Activated naive CD4-positive, alpha-beta T cell treated with anti-CD3 and anti-CD28 coated beads, Interleukin-2, amount 10 ng/mL, durations not matched to agents 7 days and 5 days (primary cell): ENCODE measurements at places on chromosomes 7 and 10.

DNA sequence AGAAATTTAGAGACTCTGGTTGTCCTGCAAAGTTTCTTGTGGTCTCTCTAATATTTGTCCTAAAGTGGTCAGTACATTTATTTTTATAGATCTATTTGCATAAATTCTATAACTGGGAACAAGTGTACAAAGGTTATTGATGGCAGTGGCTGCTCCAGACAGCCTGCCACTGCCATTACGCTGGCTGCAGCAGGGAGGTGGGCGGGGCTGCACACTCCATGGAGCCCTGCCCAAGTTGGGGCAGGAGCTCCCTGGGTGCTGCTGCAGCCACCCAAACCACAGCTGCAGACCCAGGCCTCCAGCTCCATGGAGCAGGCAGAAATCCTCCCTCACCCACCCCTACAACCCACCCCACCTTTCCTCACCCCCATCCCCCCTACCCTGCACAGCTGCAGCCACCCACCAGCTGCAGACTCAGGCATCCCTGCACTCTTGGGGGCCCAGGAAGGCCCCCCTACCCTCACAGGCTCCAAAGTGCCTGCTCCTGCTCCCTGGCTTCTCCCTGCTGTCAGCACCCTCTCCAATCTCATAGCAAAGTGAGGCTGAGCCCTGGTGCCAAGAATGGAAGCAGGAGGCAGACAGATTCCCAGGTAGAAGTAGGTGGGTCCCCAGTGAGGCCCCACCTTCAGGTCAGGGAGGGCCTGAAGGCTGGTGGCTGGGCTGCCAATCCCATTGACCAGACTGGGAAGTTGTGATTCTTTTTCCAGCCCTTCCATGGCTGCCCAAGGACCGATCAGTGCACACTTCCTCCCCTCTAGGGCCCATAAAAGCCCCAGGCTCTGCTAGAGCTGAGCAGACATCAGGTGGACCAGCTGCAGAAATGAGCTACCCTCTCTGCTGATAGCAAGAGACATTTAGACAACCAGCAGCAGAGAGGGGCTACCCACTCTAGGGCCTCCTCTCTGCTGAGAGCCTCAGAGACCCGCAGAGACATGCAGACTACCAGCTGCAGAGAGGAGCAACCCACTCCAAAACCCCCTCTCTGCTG lies 4.8 kb upstream of the CYP3A43 start:
- H3K36me3 ChIP-seq, result no peaks in the 10 kb centered on the region
- H3K27ac ChIP-seq, result no peak overlapping the region
- DNase-seq, result no peak
- H3K27me3 ChIP-seq, result peaks cover 37% of the 10 kb centered on the region

- DNase-seq, result no peak
- H3K27me3 ChIP-seq, result peaks cover 4% of the 10 kb centered on the region
- peak overlapping the region; percentile 12 for H3K27ac ChIP-seq
- H3K4me1 ChIP-seq, result peaks cover 42% of the 10 kb centered on the region
- no peak overlapping the region for H3K4me3 ChIP-seq
Observed at GRCh38 chr7:129494041-129494440, 8.3 kb upstream of the SMKR1 start.

GRCh38 chr10:76736392-76736791 lies 901.2 kb downstream of the KCNMA1 start:
- no peak for DNase-seq
- H3K4me3 ChIP-seq, result no peak overlapping the region
- H3K27ac ChIP-seq, result peak overlapping the region; percentile 28
- H3K4me1 ChIP-seq, result peaks cover 9% of the 10 kb centered on the region

DNA sequence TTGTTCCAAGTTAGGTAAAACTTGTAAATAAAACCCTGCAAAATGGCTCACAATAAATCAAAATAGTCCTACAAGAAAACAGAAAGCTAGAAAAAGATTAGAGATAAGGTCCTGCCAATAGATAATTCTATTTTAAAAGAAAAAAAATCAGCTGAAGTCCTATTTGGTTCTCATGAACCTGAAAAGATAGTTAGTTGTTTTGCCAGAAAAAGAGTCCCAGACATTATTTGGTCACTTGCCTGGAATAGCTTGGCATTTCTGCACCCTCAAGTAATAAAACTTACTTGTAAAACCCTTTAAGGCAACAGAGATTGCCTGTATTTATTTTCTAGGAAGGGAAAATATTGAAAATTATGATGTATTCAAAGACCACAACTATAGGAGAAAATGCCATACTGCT lies 47.7 kb downstream of the LRRN3 start:
- no peak for DNase-seq
- peaks cover 22% of the 10 kb centered on the region for H3K4me1 ChIP-seq
- H3K4me3 ChIP-seq, result no peak overlapping the region
- H3K27me3 ChIP-seq, result no peaks in the 10 kb centered on the region
- H3K27ac ChIP-seq, result peak overlapping the region; percentile 68
- peaks cover 2% of the 10 kb centered on the region for H3K36me3 ChIP-seq

GRCh38 chr7:25075459-25075858 lies 49.6 kb downstream of the CYCS start:
- peaks cover 24% of the 10 kb centered on the region for H3K27me3 ChIP-seq
- no peaks in the 10 kb centered on the region for H3K4me1 ChIP-seq
- DNase-seq, result no peak
- no peak overlapping the region for H3K4me3 ChIP-seq

DNA sequence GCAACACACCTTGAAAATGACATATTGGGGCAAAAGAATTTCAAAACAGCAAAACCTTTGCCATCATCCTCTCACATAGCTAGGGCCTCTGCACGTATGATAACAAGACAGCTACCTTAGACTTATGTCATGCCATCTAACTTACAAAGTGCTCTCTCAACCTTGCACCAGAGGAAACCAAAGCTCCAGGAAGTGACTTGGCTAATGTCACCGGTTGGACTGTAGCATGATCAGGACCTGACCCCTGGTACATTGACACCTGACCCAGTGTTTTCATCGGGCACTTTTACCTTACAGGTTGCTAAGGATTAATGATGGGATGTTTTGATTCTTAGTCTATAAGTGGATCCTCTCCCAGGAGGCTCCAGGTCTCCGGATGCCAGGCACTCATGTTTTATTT lies 529.8 kb upstream of the GALNT17 start:
- no peaks in the 10 kb centered on the region for H3K4me1 ChIP-seq
- H3K27me3 ChIP-seq, result peaks cover 17% of the 10 kb centered on the region
- no peak for DNase-seq
- no peaks in the 10 kb centered on the region for H3K36me3 ChIP-seq

DNA sequence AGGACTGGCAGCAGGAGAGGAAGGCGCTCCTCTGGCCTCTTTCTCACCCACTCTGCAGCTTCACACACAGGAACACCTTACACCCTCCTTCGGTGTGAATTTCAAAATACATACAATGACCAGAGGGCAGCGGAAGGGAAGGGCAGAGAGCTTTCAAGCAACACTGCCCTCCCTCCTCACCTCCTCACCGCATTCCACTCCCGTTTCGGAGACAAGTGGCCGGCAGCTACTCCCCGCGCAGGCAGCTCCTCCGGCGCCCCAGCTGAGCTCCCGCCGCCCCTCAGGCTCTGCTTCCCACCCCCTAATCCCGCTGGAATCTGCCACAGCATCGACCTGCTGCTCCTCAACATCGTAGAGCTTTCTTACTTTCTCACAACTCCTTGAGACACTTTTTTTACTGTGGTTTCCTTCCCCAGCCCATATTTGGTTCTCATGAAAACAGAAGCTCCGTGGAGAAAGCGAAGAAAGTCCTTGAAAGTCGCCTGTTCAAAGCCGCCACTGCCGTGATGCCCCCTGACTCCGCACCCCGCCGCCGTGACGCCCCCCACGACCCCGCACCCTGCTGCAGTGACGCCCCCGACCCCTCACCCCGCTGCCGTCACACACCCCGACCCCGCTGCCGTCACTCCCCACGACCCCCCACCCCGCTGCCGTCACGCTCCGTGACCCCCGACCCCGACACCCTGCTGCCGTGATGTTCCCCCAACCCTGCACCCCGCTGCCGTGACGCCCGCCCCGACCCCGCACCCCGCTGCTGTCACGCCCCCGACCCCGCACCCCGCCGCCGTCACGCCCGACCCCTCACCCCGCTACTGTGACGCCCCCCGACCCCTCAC lies 14.6 kb upstream of the GPER1 start:
- no peaks in the 10 kb centered on the region for H3K27me3 ChIP-seq
- no peak overlapping the region for H3K4me3 ChIP-seq
- H3K36me3 ChIP-seq, result no peaks in the 10 kb centered on the region
- no peaks in the 10 kb centered on the region for H3K4me1 ChIP-seq

- peaks cover 18% of the 10 kb centered on the region for H3K36me3 ChIP-seq
- H3K27ac ChIP-seq, result no peak overlapping the region
- DNase-seq, result no peak
- H3K27me3 ChIP-seq, result no peaks in the 10 kb centered on the region
- H3K4me1 ChIP-seq, result peaks cover 4% of the 10 kb centered on the region
- no peak overlapping the region for H3K4me3 ChIP-seq
Observed at GRCh38 chr10:102785818-102786217, 42.1 kb downstream of the WBP1L start.

DNA sequence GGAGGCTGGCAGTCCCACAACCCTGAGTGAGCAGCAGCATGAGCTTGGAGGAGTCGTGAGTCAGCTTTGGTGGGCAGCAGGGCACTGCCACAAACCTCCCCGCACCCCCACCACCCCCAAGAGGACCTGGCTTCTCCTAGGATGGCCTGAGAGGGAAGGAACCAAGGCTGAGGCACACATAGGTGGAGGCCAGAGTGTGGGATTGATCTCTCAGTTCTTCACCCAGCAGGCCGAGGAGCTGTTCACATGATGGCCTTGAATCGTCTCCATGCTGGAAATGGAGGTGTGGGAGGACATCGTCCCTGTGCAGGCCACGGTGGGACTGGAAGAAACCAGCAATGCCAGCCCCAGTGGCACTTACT lies 17.4 kb upstream of the GDF10 start:
- peaks cover 50% of the 10 kb centered on the region for H3K4me1 ChIP-seq
- H3K36me3 ChIP-seq, result no peaks in the 10 kb centered on the region
- peaks cover 10% of the 10 kb centered on the region for H3K27me3 ChIP-seq
- H3K27ac ChIP-seq, result no peak overlapping the region
- no peak overlapping the region for H3K4me3 ChIP-seq
- no peak for DNase-seq

DNA sequence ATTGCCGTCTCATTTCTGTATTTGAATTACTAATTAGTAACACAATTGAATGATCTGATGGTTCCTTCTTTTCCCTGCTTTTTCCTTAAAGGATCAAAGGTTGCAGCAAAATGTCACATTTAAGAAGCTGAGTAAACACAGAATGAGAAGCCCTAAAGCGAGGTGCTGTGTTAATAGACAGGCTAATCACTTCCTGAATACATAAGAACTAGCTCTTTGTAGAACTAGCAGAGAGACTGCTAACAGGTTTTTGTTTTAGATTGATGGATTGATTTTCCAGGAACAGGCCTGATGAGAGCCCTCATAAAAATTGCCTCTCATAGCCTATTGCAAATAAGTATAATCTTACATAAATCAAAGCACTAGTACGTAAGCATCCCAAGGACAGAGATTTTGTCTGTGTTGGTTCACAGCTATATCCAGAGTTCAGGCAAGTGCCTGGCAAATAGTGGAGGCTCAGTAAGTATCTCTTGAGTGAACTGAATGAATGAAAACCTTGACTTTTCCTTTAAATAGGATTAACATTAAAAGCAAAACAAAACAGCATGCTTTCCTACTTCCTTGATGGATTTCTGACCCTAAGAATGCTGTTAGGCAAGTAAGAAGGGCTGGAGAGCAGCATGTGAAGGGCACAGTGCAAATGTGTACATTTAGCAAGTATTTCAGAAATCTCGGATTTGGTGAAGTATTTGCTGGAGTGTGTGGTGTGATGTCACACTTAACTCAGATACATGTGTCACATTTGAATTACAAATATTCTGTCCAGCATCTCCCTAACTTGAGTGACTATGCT lies 3.3 kb downstream of the TMEM229A start:
- H3K36me3 ChIP-seq, result no peaks in the 10 kb centered on the region
- no peak for DNase-seq
- no peak overlapping the region for H3K27ac ChIP-seq

- peaks cover 63% of the 10 kb centered on the region for H3K36me3 ChIP-seq
- H3K27ac ChIP-seq, result no peak overlapping the region
- H3K4me3 ChIP-seq, result no peak overlapping the region
- peak; percentile 44 for DNase-seq
Observed at GRCh38 chr10:26556748-26557640, 118.9 kb downstream of the APBB1IP start.

- H3K27ac ChIP-seq, result no peak overlapping the region
- no peaks in the 10 kb centered on the region for H3K36me3 ChIP-seq
- no peak for DNase-seq
- no peak overlapping the region for H3K4me3 ChIP-seq
- H3K4me1 ChIP-seq, result peaks cover 2% of the 10 kb centered on the region
- H3K27me3 ChIP-seq, result no peaks in the 10 kb centered on the region
Observed at GRCh38 chr7:17774716-17775288, 165.5 kb downstream of the SNX13 start.

GRCh38 chr10:6643962-6644361 lies 63.9 kb upstream of the PRKCQ start:
- H3K4me3 ChIP-seq, result no peak overlapping the region
- peaks cover 3% of the 10 kb centered on the region for H3K27me3 ChIP-seq
- DNase-seq, result no peak
- peaks cover 56% of the 10 kb centered on the region for H3K4me1 ChIP-seq

DNA sequence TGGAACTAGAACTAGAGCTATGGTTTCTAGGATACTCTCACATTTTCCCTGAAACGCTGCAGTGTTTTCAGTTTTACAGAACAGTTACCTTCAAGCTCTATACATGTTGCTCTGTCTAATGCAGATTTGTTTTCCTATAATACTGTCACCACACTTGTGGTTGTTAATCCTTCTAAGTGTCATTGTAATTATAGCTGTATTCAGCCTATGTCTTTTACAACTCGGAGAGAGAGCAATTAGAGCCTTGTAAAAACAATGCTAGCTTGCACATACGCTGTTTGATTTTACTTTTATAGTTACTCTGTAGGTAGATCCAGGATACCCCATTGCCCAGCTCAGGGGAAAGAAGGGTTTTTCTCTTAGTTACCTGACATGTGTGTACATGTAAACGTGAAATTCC lies 55.1 kb downstream of the ATOH7 start:
- H3K27me3 ChIP-seq, result no peaks in the 10 kb centered on the region
- H3K36me3 ChIP-seq, result no peaks in the 10 kb centered on the region
- no peak overlapping the region for H3K4me3 ChIP-seq
- DNase-seq, result no peak

DNA sequence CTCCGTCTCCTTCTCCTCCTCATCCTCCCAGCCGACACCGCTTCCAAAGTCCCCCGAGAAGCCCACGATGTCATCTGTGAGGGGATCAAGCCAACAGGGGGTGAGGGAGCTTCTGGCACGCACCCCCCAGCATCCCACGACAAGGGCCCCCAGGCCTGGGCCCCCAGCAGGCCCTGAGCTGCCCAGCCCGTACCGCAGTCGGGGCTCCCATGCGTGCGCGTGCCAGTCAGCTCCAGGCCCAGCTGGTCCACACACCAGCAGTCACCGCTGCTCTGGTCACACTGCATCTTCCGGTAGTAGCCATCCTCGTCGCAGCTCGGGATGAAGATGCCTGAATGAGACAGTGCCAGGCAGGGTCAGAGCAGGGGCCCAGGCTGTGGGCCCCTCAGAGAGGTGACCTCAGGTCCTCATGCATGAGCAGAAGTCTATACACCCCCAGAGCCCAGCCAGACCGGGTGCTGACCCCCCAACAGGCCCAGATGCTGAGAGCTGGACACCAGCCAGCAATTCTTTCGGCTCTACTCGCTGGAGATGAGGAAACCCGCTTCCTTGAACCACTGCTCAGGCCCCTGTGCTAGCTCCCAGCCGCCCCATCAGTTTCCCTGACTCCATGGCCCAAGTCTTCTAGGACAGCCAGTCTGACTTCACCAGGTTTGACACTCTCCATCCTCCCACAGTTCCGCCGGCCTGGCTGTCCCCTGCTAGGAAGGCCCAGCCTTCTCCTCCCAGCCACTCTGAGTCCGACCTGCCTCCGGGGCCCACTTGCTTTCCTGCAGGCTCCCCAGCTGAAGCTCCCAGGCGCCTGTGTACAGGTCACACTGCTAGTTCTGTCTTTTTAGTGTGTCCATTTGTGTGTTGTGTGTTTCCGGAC lies 25.3 kb downstream of the SPOCK2 start:
- H3K27me3 ChIP-seq, result no peaks in the 10 kb centered on the region
- H3K27ac ChIP-seq, result no peak overlapping the region
- DNase-seq, result no peak
- no peaks in the 10 kb centered on the region for H3K4me1 ChIP-seq
- peaks cover 66% of the 10 kb centered on the region for H3K36me3 ChIP-seq
